Activated effector memory CD4-positive, alpha-beta T cell treated with Interleukin-2 at 50 U/mL for 16 hours (primary cell): ENCODE measurements at places on chromosomes 12 and 14.

- no peak for DNase-seq
Observed at GRCh38 chr12:89800435-89800834, 91.8 kb upstream of the ATP2B1 start.

DNA sequence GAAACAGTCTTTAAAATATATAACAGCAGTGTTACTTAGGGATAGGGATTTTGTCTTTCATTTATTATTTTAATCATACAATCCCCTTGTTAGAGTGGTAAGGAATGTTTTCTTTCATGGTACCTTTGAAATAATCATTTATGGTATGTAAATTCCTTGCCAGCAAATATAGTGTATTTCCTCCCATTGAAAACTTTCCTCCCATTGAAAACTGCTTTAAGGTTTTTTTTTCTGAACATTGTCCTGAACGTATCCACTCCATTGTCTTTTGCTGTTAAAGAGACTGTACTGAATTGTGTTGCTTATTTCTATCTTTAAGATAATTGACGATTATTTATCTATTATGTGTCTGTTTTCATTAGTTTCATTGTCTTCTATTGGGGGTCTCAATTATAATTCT, 83.5 kb downstream of the PPHLN1 start:
- DNase-seq, result no peak

GRCh38 chr14:36663404-36664321, 2.0 kb downstream of the PAX9 start:
- no peak for DNase-seq

- no peak for DNase-seq
Observed at GRCh38 chr12:11615481-11615880, 34.0 kb upstream of the ETV6 start.

DNA sequence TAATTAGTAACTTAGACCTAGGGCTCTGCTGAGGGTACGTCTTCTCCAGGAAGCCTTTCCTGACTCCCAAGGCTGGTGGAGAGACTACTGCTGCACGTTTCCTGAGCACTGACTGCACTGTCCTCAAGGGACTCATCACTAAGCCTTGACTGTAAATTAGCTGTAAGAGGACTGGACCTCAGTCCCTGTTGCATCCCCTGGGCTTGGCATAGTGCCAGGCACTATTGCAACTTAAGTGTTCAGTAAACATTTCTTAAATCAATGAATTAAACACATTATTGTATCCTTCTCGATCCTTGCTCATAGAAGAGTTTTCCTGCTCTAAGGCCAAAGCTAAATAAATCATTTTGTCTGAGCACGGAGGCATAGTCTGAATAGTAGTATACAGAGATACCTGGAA, 31.9 kb upstream of the IFNG-AS1 start:
- DNase-seq, result no peak

DNA sequence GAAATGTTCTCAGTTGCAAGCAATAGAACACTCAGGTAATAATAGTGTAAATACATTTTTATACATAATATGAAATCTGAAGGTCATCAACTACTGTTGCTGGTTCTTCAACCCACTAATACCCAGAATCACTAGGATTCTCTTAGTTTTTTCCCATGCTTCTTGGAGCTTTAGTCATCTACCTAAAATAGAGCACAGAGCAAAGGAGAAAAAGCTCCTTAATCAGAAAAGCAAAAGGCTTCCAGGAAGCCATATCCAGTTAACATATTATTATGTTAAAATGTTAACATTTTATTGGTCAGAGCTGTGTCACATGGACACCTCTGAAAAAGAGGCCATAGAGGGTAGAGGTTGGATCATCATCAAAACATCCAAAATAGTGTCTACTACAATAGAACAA, 57.0 kb downstream of the CCER1 start:
- DNase-seq, result no peak

- peak; percentile 76 for DNase-seq
Observed at GRCh38 chr12:103929046-103929783, 995 bp upstream of the HSP90B1 start.

DNA sequence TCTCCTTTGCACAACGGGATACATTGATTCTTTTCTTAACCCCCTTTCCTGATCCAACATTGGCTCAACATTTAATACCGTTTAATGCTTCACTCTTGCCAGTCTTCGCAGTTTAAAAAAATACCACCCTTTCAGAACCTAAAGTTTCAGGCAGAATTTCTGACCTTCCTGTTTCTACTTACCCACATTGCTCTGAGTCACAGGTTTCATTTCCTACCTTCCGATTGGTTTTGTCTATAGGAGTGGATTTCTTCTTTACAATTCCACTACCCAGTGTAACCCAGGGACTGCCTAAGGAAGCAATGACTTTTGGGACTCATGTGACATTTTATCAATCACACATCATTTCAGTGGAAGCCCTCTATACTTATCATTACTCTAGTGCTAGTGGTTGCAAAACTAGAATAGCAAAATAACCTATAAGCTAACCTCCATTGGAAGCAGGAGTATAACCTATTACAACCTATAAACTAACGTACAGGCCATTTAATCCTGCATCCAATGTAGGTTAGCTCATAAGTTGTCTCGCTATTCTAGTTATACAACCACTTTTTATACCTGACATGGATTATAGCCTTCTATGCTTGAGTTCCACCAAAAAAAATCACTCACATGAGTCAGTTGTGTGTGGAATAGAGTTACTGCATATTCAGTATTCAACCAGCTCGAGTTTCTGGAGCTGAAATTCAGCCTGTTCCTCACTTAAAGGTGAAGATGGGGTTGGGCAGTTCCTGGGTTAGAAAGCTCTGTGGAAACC, 64.9 kb upstream of the KITLG start:
- no peak for DNase-seq

DNA sequence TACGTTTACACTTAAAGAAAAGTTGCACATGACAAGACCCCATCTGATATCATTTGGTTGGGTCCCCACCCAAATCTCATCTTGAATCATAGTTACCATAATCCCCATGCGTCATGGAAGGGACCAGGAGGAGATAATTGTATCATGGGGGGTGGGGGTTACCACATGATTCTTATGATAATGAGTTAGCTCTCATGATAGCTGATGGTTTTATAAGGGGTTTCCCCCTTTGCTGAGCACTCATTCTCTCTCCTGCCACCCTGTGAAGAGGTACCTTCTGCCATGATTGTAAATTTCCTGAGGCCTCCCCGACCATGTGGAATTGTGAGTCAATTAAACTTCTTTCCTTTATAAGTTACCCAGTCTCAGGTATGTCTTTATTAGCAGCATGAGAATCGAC, 60.3 kb downstream of the PHLDA1 start:
- DNase-seq, result no peak
